Mononuclear cell (primary cell): ENCODE measurements at places on chromosomes 4 and X. TPM values are rescaled to one million over a fixed set of nuclear protein-coding genes. Genes with fewer than 3 reads are reported as not detected.

RAB9A gene
- 41.3 TPM for total RNA-seq

STBD1 gene
- total RNA-seq, result not detected

FAM47E gene
- total RNA-seq, result 0.21 TPM

HMGN5 gene
- 0.21 TPM for total RNA-seq

CCDC158 gene
- not detected for total RNA-seq

XG gene
- total RNA-seq, result 0.10 TPM

PSAPL1 gene
- not detected for total RNA-seq

CT47B1 gene
- total RNA-seq, result not detected

SRPK3 gene
- total RNA-seq, result under 0.01 TPM

FAM53A gene
- 2.2 TPM for total RNA-seq

CHRDL1 gene
- total RNA-seq, result 0.10 TPM

SMIM10 gene
- total RNA-seq, result not detected

MRFAP1 gene
- total RNA-seq, result 77.9 TPM

MAGEB3 gene
- total RNA-seq, result not detected

MXRA5 gene
- total RNA-seq, result not detected

CYTL1 gene
- total RNA-seq, result 0.84 TPM
